ENCODE measurements at places on chromosomes 6 and 20. TPM values are rescaled to one million over a fixed set of nuclear protein-coding genes. Genes with fewer than 3 reads are reported as not detected.

DNA sequence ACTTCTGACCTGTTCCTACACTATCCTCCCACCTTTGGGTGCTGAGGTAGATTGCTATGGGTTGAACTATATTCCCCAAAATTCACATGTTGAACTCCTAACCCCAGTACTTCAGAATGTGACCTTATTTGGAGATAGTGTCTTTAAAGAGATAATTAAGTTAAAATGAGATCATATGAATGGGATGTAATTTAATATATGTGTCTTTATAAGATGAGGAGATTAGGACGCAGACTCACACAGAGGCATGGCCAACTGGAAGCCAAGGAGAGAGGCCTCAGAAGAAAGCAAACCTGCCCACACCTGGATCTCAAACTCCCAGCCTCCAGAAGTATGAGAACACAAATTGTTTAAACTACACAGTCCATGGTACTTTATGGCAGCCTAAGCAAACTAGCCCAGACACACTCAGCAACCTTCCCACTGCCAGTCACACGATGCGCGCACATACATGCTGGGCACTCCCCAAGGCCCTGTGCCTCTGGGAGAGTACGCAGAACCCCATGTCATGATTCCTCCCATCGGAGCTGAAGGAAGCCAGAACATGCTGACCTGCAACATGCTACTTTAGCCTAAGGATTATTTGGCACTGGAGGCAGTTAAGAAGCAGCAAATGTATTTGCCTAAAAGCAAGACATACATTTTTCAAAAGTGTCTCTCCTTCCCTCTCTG, 8.9 kb upstream of the SLC22A1 start:
- no peak overlapping the region for H3K4me3 ChIP-seq
- H3K4me1 ChIP-seq = no peaks in the 10 kb centered on the region
- H3K36me3 ChIP-seq = peaks cover 24% of the 10 kb centered on the region
- peak overlapping the region; percentile 0 for H3K27ac ChIP-seq
- no peaks in the 10 kb centered on the region for H3K27me3 ChIP-seq

GRCh38 chr6:56437171-56437900, 190.0 kb upstream of the COL21A1 start:
- H3K4me1 ChIP-seq = peaks cover 4% of the 10 kb centered on the region
- no peak overlapping the region for H3K4me3 ChIP-seq
- DNase-seq = no peak
- peaks cover 3% of the 10 kb centered on the region for H3K27me3 ChIP-seq

GRCh38 chr6:170227521-170227983, 63.3 kb downstream of the DLL1 start:
- DNase-seq = no peak
- H3K4me3 ChIP-seq = no peak overlapping the region
- H3K36me3 ChIP-seq = no peaks in the 10 kb centered on the region

Gene LRRN4
- 7.7 TPM for total RNA-seq

Gene PDYN
- not detected for total RNA-seq

Gene C6orf132
- 11.8 TPM for total RNA-seq

Gene TRIM31
- not detected for total RNA-seq

Gene CDH26
- 13.4 TPM for total RNA-seq

Gene SLC22A3
- 1.7 TPM for total RNA-seq

All from progenitor cell of endocrine pancreas (in vitro differentiated cells).